ENCODE measurements at places on chromosomes 12 and 14.

DNA sequence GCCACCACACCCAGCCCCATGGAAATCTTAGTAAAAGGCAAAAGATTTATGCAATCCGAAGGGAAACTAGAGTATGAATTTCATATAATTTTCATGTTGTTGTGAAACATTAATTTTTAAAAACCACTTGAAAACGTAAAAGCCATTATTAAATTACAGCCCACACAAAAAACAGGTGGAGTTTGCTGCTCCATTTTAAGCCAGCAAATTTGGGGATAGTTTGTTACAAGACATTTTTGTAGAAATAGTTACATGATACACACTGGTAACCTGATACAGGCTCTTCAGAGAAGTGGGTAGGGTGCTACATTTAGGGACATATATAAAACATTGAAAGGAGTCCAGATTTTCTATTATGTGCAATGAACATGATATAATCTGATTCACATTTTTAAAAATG, 17.6 kb downstream of the GNPTAB start:
- DNase-seq, result no peak
- H3K36me3 ChIP-seq, result peaks cover 11% of the 10 kb centered on the region
- no peaks in the 10 kb centered on the region for H3K4me1 ChIP-seq
- no peak overlapping the region for H3K4me3 ChIP-seq
- H3K27ac ChIP-seq, result no peak overlapping the region

DNA sequence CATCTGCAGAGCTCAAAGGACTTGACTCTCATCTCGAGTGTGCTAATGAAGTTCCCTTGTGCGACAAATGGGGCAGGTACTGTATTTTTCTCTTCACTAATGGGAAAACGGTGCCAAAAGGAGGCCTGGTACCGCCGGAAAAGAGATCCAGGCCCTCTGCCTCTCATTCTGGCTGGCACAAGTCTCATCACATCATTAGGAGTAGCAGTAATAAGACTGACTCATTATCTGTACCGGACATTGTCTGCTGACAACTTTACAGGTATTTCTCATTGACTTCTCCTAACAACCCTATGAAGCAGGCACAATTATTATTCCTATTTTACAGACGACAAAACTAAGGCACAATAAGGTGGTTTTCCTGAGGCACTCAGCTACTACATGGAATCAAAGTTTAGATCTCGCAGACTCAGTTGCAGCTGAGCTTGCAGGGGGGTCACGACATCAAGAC, 668 bp downstream of the APPL2 start:
- DNase-seq, result peak; percentile 39
- H3K4me1 ChIP-seq, result peaks cover 24% of the 10 kb centered on the region

- no peaks in the 10 kb centered on the region for H3K4me1 ChIP-seq
- H3K4me3 ChIP-seq, result no peak overlapping the region
Observed at GRCh38 chr14:33932576-33933345, 18.1 kb downstream of the EGLN3 start.

DNA sequence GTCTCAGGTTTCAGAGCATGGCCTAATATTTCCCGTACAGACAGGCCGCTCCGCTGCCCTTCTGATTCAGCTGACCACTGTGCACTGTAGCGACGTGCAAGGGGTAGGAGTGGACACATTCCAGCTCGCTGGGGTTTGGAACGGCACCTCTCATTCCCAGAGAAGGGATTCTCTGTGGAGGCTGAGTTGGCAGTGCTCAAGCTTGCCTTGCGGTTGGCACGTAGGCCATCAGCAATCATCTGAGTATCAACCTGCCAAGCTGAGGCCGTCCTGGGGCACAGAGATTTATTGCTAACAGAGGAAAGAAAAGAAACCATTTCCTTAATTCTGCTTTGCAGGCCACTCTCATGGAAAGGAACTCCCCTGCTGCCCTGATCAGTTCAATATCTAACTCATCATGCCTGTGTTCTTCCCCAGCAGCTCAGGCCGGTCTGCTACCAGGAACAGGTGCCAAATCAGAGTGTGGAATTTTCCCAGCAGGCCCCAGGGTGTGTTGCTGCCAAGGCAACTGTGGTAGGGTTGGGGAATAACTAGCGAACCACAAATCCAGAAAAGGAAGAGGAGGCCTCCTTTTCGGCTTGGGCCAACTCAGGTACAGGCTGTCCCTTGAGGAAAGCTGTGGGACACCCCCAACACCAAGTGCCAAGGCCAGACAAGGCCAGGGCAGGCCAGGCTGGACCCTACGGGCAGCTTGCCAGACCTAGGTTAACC, 92.5 kb downstream of the SSPN start:
- peaks cover 13% of the 10 kb centered on the region for H3K4me1 ChIP-seq
- H3K27ac ChIP-seq, result peak overlapping the region; percentile 87
- H3K27me3 ChIP-seq, result no peaks in the 10 kb centered on the region
- DNase-seq, result peak; percentile 33

DNA sequence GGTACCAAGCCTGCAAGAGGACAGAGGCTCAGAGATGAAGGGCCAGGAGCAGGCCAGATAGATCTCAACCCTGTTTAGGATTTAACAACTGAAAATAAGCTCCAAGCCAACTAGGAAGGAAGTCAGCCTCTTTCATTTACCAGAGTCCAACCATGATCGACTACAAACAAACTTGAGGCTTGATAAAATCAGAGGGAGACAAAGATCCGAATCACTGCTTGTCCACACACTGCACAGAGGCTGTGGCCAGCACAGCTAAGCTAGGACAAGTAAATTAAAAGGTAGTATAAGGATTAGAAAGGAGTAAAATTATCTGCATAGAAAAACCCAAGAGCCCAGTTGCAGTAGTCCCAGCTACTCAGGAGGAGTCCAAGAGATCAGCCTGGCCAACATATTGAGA, 40.3 kb downstream of the FAM222A start:
- no peaks in the 10 kb centered on the region for H3K4me1 ChIP-seq
- no peak overlapping the region for H3K27ac ChIP-seq
- no peaks in the 10 kb centered on the region for H3K36me3 ChIP-seq
- peaks cover 11% of the 10 kb centered on the region for H3K27me3 ChIP-seq

- H3K27me3 ChIP-seq, result peaks cover 20% of the 10 kb centered on the region
- no peaks in the 10 kb centered on the region for H3K4me1 ChIP-seq
- no peak for DNase-seq
- no peaks in the 10 kb centered on the region for H3K36me3 ChIP-seq
Observed at GRCh38 chr12:563787-564298, 99.4 kb downstream of the NINJ2 start.

DNA sequence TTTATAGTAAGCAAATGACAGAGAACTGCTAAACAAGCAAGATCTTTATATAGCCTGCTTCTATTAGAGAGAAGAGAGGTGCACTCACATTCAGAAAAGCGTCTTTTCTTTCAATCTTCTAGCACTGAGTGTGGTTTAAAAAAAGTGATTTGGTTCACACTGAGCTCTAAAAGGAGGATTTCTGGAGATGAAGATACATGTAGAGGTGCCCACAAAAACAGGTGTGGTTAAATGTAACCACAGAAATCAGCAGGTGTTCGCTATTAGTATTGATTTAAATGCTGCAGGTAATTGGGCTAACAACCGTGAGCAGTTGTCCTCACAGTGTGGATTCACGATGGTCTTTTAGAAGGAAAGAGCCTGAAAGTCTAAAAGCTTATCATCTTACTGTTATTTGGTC, 10.7 kb downstream of the PKP2 start:
- DNase-seq, result no peak
- H3K36me3 ChIP-seq, result peaks cover 19% of the 10 kb centered on the region
- H3K4me1 ChIP-seq, result peaks cover 12% of the 10 kb centered on the region
- no peaks in the 10 kb centered on the region for H3K27me3 ChIP-seq
- H3K4me3 ChIP-seq, result no peak overlapping the region
- no peak overlapping the region for H3K27ac ChIP-seq

- no peaks in the 10 kb centered on the region for H3K4me1 ChIP-seq
- no peaks in the 10 kb centered on the region for H3K36me3 ChIP-seq
- no peak overlapping the region for H3K27ac ChIP-seq
- no peak overlapping the region for H3K4me3 ChIP-seq
Observed at GRCh38 chr12:1842905-1843640, 22.7 kb downstream of the LRTM2 start.

DNA sequence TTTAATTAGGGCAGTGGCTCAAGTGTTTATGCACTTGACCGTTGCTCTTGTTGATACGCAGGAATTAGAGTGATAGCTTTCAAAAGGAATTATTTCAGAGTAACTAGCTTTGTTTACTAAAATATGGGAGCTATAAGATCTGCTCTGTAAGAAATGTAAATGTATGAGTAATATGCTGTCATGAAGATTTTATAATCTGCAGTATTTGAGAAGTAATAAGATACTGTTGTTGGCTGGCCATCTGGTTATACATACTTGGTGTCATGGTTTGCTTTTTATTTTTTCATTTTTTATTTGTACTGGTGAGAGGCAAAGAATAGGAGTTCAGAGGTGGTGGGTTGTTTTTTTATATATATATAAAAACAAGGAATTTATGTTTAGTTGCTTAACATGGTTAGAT, 58.5 kb downstream of the PLXNC1 start:
- H3K4me1 ChIP-seq, result peaks cover 30% of the 10 kb centered on the region
- H3K27ac ChIP-seq, result peak overlapping the region; percentile 72
- H3K36me3 ChIP-seq, result no peaks in the 10 kb centered on the region
- H3K4me3 ChIP-seq, result no peak overlapping the region

GRCh38 chr12:128961308-128961902, 108.1 kb downstream of the GLT1D1 start:
- no peak overlapping the region for H3K27ac ChIP-seq
- H3K4me1 ChIP-seq, result no peaks in the 10 kb centered on the region
- no peaks in the 10 kb centered on the region for H3K36me3 ChIP-seq
- H3K4me3 ChIP-seq, result no peak overlapping the region
- DNase-seq, result no peak

DNA sequence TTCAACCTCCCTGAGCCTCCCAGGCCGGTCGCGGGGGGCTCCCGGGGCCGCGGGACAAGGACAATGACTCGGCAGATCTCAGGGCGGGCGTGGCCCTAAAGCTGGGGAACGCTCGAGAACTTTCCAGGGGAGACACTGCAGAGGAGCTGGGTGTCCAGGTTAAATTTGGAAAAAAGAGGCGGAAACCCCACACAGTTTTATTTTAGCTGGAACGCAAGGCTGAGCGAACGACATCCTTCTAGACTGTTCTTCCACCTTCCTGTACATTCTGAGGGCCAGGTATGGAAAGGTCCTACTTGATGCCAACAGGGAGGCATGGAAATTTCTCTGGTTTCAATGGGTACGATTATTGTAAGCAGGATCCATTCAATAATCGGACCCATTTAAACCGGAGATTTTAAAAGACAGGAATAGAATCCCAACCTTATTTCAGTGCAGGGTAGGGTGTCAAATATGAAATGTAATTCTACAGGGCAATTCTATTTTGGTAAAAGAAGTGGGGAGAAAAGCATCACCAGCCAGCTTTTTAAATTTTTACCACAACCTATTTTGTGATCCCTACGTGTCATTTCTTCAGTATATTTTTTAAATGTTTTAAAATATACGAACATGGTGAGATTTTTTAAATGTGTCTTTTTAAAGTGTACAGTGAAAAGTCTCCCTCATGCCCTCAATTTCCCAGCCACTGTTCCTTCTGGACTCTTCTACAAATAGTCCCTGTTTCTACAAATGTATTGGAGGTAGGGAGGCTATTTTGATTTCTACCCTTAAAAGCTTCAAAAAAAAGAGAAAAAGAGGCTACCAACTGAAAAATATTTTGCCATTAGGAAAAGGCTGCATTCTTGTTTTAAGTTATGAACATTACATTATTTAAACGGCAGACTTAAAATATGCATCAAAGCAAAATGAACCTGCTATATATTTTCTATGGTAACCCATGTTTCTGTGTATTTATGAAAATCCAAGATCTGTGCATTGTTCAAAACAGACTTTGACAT, 1.1 kb upstream of the UBC start:
- H3K4me1 ChIP-seq, result peaks cover 44% of the 10 kb centered on the region
- H3K36me3 ChIP-seq, result peaks cover 61% of the 10 kb centered on the region
- no peaks in the 10 kb centered on the region for H3K27me3 ChIP-seq
- peak overlapping the region; percentile 95 for H3K4me3 ChIP-seq
- H3K27ac ChIP-seq, result peak overlapping the region; percentile 100

- no peaks in the 10 kb centered on the region for H3K27me3 ChIP-seq
- no peak overlapping the region for H3K27ac ChIP-seq
- DNase-seq, result no peak
- H3K36me3 ChIP-seq, result no peaks in the 10 kb centered on the region
- H3K4me3 ChIP-seq, result no peak overlapping the region
Observed at GRCh38 chr12:77514511-77514910, 316.2 kb upstream of the NAV3 start.

- peak overlapping the region; percentile 89 for H3K4me3 ChIP-seq
- no peaks in the 10 kb centered on the region for H3K36me3 ChIP-seq
- peak overlapping the region; percentile 100 for H3K27ac ChIP-seq
- peaks cover 23% of the 10 kb centered on the region for H3K4me1 ChIP-seq
- DNase-seq, result peak; percentile 84
Observed at GRCh38 chr12:106301611-106302321, 767 bp upstream of the TCP11L2 start.

- H3K36me3 ChIP-seq, result no peaks in the 10 kb centered on the region
- H3K4me3 ChIP-seq, result no peak overlapping the region
- H3K4me1 ChIP-seq, result no peaks in the 10 kb centered on the region
- H3K27ac ChIP-seq, result no peak overlapping the region
Observed at GRCh38 chr12:89884416-89884898, 175.8 kb upstream of the ATP2B1 start.

DNA sequence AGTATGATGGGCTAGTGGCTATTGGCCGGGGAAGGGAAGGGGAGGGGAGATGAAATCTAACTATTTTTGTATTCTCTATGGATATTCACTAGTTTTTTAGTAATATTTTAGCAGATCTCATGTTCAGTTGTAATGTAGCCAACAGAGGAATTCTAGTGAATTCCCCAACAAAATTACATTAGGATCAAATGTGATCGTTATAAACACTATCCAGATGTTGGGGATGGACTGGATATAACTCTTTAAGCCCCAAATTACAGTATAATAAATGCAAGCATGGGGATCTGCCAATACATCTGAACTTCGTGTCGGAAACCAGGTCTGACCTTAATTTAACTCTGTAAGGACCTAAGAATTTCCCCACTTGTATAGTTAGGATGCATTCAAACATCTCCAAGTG, 21.5 kb downstream of the LLPH start:
- no peak overlapping the region for H3K4me3 ChIP-seq
- H3K36me3 ChIP-seq, result peaks cover 6% of the 10 kb centered on the region
- H3K4me1 ChIP-seq, result peaks cover 16% of the 10 kb centered on the region

DNA sequence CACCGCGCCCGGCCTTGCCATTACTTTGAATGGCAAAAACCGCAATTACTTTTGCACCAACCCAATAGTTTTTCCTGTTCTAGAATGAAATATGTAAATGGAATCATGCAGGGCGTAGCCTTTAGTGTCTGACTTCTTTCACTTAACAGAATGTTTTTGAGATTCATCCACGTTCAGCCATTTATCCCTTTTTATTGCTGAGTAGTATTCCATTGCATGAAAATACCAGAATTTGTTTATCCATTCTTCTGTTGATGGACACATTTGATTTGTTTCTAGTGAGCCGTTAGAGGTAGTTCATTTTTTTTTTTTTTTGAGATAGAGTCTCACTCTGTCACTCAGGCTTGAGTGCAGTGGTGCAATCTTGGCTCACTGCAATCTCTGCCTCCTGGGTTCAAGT, 90.6 kb downstream of the SLC25A47 start:
- no peak overlapping the region for H3K27ac ChIP-seq
- no peak for DNase-seq
- no peak overlapping the region for H3K4me3 ChIP-seq
- peaks cover 31% of the 10 kb centered on the region for H3K4me1 ChIP-seq
- H3K36me3 ChIP-seq, result no peaks in the 10 kb centered on the region
- H3K27me3 ChIP-seq, result no peaks in the 10 kb centered on the region
